Activated CD4-positive, alpha-beta T cell treated with anti-CD3 and anti-CD28 coated beads, Interleukin-2, amount 10 ng/mL, durations not matched to agents 24 days and 14 days (primary cell): ENCODE measurements at places on chromosomes 12 and 14.
A peak's percentile ranks its signal among the peaks of the same experiment; 100 is the strongest.

GRCh38 chr12:119681728-119682638 is 14.1 kb downstream of the PRKAB1 start:
- DNase-seq = peak; percentile 66

DNA sequence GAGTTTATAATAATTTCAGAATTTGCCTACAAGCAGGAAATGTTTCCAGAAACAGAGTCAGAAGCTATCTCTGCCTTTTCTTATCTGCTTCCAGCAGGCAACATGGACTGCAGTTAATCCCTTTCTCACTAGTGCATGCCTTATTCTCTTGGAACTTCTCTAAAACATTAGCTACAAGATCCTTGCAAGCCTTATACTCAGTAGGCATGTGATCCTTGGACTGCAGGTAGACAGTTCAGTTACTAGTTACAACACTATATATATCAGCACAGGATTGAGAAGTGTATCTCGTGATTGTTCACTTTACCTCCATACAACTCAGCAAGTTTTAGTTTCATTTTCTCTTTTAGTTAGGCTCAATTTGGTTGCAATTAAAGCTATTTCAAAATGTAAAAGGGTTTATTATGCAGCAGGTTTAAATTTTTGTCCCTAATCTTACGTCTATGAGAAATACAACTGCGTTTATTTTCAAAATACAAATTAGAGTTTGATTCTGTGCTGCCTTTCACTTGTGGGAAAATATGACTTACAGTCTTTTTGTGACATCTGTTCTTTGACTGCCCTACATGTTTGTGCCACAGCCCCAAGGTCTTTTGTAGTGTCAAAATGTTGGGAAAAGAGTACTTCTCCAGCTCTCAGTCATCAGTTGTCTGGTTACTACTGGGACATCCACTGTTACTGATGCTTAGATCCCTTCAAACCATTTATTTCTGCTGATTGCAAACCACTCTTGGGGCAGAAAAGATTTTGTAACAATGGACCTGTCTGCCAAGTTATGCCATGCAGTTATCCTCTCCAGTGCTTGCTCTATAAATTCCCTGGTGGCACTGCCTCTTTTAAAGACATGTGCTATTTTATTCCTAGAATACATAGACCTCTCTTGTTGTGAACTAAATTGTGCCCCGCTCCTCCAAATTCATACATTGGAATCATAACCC is 709.0 kb upstream of the FOXG1 start:
- no peak for DNase-seq

DNA sequence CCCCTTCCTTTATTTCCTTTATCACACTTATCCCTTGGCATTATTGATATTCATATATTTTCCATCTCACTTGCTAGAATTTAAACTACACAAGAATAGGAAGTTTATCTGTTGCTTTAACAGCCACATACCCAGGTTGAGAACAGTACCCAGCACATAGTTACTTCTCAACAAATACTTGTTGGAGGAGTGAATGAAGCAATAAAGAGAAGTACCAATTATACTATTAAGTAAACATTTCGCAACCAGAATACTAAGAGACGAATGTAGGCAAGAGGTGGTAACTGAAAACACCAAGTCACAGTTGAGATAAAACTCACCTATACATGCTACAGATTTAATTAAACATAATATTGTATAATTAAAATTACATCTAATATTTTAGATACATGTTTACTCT is 110.9 kb downstream of the FSCB start:
- no peak for DNase-seq

GRCh38 chr14:50964683-50965390 is 20.6 kb upstream of the PYGL start:
- DNase-seq = no peak

GRCh38 chr12:51333536-51333935 is 9.6 kb upstream of the BIN2 start:
- DNase-seq = no peak
